ENCODE measurements at places on chromosomes 5 and 9.

GRCh38 chr5:171525085-171525484, 105.6 kb downstream of the FGF18 start:
- DNase-seq, result no peak

- DNase-seq, result peak; percentile 15
Measured at GRCh38 chr5:133696782-133697507, 84.6 kb upstream of the FSTL4 start.

GRCh38 chr9:121464968-121465367, 34.7 kb downstream of the GGTA1 start:
- DNase-seq, result no peak

DNA sequence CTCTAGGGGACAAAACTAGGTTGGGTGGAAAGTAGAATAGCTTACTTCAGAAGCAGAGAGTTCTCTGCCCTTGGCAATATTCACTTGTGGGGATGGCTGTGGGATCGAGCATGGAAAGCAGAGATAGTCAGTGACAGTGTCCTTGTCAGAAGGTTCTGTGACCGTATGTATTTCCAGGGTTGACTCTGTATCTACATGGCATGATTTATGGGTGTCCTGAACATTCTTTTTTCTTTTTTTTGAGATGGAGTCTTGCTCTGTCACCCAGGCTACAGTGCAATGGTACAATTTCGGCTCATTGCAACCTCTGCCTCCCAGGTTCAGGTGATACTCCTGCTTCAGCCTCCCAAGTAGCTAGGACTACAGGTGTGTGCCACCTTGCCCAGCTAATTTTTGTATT, 77.4 kb upstream of the LHFPL2 start:
- DNase-seq, result no peak

DNA sequence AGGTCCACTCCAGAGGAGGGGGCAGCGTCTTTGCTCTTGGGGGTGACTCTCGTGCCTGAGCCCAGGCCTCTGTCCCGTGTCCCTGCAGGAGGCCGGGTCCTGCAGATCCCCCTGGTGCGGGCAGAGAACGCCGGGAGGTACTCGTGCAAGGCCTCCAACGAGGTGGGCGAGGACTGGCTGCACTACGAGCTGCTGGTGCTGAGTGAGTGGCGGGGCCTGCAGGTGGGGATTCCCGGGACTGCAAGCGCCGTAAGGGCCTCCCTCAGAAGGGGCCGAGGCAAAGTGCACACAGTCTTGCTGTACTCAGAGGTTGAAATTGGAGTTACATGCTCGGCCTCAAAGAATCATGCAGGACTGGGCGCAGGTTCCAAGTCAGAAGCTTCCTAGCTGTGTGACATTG, 62.7 kb upstream of the ASS1 start:
- no peak for DNase-seq

- DNase-seq, result no peak
Measured at GRCh38 chr5:111855356-111855755, 98.4 kb upstream of the NREP start.

DNA sequence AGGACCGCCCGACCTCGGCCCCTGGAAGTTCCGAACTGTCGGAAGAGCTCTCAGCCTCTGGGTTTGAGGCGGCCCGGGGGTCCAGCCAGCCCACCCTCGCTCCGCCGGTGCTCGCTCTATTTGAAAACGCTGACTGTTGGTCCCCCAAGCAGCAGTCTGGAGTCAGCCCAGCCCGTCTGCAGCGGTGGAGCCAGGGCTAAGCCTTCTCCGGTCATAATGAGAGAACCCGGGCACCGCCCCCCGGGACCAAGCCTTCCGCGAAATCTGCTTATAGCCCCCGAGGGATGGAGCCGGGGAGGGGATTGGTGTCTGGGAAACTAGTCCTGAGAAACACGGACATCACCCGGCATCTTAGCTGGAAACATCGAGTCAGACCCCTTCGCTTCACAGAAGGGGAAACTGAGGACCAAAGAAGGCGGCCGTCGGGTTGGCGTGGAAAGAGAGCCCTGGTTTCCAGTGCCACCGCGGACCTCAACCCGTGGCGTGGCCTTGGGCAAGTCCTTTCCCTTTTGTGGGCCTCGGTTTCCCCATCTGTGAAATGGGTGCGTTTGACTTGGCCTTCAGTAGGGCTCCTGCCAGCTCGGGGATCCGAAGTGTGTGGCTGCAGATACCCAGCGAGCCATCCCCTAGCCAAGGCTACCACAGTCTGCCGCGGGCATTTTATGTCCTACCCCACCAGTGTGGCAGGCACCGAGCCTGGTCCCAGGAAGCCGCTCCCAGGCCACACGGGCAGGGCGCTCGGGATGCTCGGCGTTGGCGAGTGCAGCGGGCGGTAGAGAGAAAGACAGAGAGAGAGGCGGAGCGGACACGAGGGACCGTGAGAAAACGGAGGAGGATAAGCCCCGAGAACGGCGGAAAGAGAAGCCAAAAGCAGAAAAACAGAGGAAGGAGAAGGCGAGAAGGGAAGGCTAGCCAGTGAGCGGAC, 857 bp downstream of the ADAM19 start:
- peak; percentile 26 for DNase-seq

DNA sequence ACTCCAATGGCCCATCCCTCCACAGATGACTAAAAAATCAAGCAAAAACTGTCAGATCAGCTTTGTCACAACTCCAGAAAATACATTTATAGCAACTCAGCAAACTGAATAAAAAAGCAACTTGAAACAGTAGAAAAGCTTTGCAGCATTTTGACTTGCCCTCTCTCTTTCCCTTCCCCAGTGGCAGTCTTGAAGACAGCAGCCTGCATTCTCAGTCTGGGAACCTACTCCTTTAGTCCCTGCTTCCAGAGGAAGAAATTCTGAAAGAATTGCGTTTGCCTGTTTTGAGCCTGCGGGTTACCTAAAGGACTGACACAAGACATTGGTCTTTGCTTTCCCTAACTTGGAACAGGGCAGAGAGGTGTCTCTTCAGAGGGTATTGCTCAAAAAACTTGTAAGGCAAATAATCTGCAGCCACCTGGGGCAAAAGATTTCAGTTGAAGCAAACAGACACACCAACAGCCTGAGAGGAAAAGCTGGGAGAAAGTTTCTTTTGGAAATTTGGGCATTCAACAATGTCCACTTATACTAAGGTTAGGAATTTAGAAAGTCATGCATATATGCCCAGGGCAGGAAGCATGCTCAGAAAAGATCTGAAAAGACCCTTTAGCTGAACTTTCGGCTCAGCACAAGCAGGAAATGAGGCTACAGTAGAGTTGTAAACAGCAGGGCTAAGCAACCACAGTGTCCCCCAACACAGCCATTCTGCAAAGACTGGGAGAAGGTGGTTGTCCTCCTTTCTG, 15.2 kb upstream of the SLC35D2 start:
- DNase-seq, result peak; percentile 43

GRCh38 chr9:70105147-70105546, 61.5 kb downstream of the MAMDC2 start:
- no peak for DNase-seq

DNA sequence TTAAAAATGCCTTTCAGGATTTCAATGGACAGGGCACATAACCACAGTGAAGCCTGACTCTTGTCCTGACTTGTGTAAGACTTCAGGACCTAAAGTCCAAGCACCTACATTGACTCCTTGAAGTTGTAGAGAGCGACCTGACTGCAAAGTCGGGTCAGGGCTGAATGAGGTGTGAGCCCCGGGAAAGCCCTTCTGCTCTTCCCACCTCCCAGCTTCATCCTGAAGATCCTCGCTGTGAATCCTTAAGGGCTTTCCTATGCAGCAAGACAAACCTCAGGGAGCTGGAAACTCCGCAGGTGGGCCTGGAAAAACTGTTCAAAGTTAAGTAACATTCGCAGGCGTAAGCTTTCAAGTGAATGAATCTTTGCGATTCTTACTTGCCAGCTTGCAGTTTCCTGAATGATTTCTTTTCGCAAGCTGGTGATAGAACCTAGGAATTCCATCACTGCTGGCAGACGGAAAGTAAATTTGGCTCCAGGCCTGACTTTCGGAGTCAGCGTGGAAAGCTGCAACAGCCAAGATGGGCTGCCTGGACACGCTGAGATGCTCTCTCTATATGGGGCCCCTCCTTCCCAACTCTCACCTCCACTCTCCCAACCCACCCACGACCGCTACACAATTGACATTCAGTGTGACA, 10.9 kb downstream of the SEMA5A start:
- no peak for DNase-seq

- no peak for DNase-seq
Measured at GRCh38 chr9:38023661-38024035, 45.4 kb downstream of the SHB start.

GRCh38 chr9:131965103-131965502, 114.6 kb downstream of the MED27 start:
- no peak for DNase-seq

DNA sequence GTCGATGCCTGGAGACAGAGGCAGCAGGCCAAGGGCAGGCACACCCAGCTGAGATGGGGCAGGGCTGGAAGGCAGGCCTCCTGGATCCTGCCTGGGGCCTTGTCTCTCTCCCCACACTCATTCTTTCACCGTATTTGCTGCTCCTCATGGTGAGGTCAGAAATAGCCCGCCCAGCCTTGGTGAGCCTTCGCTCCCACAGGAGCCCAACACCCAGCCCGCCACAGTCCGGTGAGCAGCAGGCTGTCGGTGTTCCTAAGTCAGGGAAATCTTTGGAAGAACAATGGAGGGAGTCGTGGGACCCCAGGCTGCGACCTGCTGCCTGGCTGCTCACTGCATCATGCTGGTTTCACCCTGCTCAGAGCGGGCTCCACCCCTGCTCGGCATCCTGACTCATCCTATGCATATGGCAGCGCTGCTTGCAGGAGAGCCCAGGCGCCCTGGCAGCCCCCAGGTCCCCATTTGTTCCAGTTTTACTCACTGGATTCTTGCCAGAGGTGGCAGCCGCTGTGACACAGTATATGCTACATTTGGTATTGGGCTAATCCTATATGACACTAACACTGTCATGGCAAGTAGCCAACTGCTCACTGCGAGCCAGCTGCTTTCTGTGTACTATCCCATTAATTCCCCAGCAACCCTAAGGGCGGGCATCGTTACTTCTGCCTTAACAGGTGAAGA, 53.2 kb upstream of the NCS1 start:
- DNase-seq, result no peak

- no peak for DNase-seq
Measured at GRCh38 chr5:122788996-122789395, 14.1 kb downstream of the SNX2 start.

GRCh38 chr9:6758248-6758497, 400 bp downstream of the KDM4C start:
- DNase-seq, result no peak

- no peak for DNase-seq
Measured at GRCh38 chr9:12462861-12463260, 230.3 kb upstream of the TYRP1 start.

DNA sequence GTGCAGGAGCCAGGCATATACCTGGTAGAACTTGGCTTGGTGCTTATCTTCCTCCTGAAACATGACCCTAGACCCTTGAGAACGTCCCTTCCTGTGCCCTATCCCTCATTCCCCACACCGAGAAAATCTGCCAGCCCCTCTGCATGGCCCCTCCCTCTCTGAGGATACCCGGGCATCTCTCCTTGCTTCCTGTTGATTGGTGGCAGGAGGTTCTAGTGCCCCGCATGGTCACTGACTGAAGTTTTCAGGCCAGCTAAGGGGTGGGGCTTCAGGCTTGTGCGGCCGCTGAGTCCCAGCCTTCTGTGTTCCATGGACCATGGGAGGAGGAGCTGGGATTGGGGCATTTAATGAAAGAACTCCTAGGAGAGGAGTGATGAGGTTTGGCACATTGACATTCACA, 22.8 kb downstream of the IGIP start:
- no peak for DNase-seq

DNA sequence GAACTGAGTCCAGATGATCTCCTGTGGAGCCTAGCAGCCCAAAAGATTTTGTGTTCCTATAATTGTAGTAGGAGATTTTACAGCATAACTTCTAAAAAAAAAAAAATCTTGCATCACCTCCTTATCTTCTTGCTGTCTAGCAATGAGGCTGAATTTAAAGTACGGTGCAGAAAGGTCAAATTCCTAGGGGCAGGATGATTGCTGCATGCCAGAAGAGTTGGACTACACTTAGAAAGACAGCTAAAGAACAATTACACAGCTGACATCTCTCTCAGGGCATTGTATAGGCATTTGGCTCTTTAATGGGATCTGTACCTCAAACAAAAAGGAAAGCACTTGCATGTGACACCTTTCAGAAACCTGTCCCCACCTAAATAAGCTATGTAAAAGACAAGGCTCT, 443.2 kb downstream of the HCN1 start:
- DNase-seq, result no peak

DNA sequence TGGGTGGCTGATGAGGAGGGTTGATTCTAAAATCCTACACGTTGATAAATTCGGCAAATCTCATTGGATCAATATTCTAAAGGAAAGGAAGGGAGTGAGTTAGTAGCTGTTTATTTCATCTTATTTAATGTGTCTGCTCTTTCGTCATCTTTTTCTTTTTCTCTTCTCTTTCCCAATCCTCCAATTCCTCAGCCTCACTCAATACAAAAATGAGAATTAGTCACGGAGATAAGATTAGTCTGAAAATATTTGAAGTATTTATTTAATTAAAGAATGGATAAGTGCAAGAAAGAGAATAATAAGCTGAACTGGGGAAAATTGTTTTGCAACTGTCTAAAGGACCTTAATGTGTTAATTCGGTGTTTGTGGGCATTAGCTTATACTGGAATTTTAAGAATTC, 1095.1 kb downstream of the DTWD2 start:
- no peak for DNase-seq

DNA sequence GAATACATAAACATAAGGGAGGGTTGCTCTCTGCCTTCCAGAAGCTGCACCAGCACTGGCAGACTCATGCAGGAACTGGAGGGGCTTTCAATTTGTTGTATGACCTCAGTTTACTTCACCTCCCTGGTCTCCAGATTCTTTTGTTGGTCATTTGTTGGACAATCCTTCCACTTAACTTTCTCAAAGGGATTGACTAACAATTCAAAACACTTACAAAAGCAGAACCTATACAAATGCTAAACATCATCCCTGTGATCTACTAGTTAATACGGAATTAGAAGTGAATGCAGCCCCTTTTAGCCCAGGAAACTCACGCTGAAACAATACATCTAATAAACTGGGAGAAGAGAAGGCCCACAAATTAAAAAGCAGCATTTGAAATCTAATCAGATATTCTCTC, 404.6 kb upstream of the BRINP1 start:
- no peak for DNase-seq

DNA sequence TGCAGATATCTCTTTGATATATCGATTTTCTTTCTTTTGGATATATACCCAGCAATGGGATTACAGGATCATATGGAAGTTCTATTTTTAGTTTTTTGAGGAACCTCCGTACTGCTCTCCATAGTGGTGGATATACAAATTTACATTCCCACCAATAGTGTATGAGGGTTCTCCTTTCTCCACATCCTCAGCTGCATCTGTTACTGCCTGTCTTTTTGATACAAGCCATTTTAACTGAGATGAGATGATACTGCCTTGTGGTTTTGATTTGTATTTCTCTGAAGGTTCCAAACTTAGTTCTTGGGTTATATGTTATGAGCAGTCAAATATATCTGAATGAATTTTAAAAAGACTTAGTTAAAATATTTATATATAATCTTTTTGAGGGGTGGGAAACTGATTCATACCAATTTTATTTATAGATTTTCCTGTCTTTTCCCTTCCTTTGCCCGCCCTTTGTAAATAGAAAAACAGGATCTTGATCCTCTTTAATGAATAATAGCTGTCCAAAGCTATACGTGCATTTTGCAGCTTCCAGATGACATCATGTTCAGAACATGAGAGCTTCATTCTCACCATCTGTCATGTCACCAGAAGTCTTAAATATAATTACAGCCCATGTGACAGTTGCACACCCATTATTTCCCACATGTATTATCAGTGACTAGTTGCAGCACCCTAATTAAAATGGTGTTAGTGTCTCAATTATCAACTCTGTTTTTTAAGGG, 6.2 kb upstream of the ARHGEF28 start:
- DNase-seq, result no peak
